ENCODE measurements at places on chromosomes 6 and 20. TPM values are rescaled to one million over a fixed set of nuclear protein-coding genes. Genes with fewer than 3 reads are reported as not detected.

GRCh38 chr6:47141171-47141570 lies 99.0 kb upstream of the ADGRF1 start:
- no peaks in the 10 kb centered on the region for H3K27me3 ChIP-seq
- no peak overlapping the region for H3K27ac ChIP-seq
- no peaks in the 10 kb centered on the region for H3K36me3 ChIP-seq
- DNase-seq: no peak
- no peaks in the 10 kb centered on the region for H3K4me1 ChIP-seq

DNA sequence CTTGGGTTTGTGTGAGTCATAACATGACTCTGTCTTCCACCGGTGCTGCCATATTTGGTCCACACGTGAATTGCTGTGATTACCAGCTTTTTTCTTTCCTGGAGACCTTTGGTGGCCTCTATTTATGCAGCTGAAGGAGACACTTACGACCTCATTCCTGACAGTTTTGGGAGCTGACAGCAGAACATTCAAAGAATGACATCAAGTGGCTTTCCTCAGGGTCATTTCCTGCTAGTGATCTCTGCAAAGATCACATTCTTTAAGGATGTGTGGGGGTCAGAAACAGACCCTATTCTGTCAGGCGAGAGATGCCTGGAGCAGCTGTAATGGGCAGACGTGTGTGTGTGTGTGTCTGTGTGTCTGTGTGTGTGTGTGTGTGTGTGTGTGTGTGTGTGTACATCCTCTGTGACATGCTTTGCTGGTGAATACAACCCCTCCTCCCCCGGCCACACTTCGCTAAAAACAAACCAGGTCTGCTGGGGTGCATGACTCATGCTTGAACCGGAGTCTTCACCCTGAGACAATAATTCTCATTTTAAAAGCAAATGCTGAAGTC lies 115.6 kb downstream of the TMEM170B start:
- DNase-seq: no peak
- H3K27ac ChIP-seq: no peak overlapping the region
- H3K27me3 ChIP-seq: no peaks in the 10 kb centered on the region
- peaks cover 43% of the 10 kb centered on the region for H3K4me1 ChIP-seq
- no peaks in the 10 kb centered on the region for H3K36me3 ChIP-seq

- no peaks in the 10 kb centered on the region for H3K27me3 ChIP-seq
- no peaks in the 10 kb centered on the region for H3K36me3 ChIP-seq
- H3K4me1 ChIP-seq: peaks cover 36% of the 10 kb centered on the region
- H3K27ac ChIP-seq: no peak overlapping the region
- no peak overlapping the region for H3K4me3 ChIP-seq
These were observed 92.7 kb downstream of the SASH1 start for GRCh38 chr6:148435386-148435785.

DNA sequence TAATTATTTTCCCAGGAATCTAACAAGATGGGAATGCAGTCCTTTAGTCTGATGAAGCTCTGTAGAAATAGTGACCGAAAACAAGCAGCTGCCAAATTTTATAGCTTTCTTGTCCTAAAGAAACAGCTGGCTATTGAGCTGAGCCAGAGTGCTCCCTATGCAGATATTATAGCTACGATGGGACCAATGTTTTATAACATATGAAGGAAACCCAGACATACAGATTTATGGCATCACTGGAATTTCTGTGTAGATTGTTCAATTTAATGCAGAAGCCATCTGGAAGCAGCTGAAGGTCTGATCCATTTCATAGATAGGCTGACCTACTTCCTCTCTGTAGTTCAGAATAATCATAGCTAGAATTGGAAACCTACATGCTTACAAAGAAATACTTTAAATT lies 11.8 kb upstream of the SNPH start:
- no peak overlapping the region for H3K27ac ChIP-seq
- peaks cover 5% of the 10 kb centered on the region for H3K27me3 ChIP-seq
- no peaks in the 10 kb centered on the region for H3K36me3 ChIP-seq
- H3K4me1 ChIP-seq: no peaks in the 10 kb centered on the region

- no peak overlapping the region for H3K4me3 ChIP-seq
- H3K4me1 ChIP-seq: no peaks in the 10 kb centered on the region
- no peak overlapping the region for H3K27ac ChIP-seq
- no peak for DNase-seq
- H3K36me3 ChIP-seq: no peaks in the 10 kb centered on the region
These were observed 109.0 kb downstream of the HMGCLL1 start for GRCh38 chr6:55469951-55470366.

GRCh38 chr6:108113557-108114519 lies 39.3 kb upstream of the OSTM1 start:
- H3K27me3 ChIP-seq: peaks cover 82% of the 10 kb centered on the region
- DNase-seq: peak; percentile 46
- peaks cover 43% of the 10 kb centered on the region for H3K4me1 ChIP-seq
- peak overlapping the region; percentile 54 for H3K4me3 ChIP-seq

- peaks cover 4% of the 10 kb centered on the region for H3K36me3 ChIP-seq
- H3K4me3 ChIP-seq: no peak overlapping the region
- H3K27ac ChIP-seq: peak overlapping the region; percentile 18
- H3K4me1 ChIP-seq: peaks cover 64% of the 10 kb centered on the region
- DNase-seq: no peak
These were observed 12.8 kb downstream of the TRAF3IP2 start for GRCh38 chr6:111592726-111593511.

- no peak overlapping the region for H3K4me3 ChIP-seq
- H3K27me3 ChIP-seq: peaks cover 51% of the 10 kb centered on the region
- no peak overlapping the region for H3K27ac ChIP-seq
- no peak for DNase-seq
- H3K36me3 ChIP-seq: no peaks in the 10 kb centered on the region
- H3K4me1 ChIP-seq: no peaks in the 10 kb centered on the region
These were observed 313.3 kb downstream of the BMP7 start for GRCh38 chr20:56953048-56953586.

DNA sequence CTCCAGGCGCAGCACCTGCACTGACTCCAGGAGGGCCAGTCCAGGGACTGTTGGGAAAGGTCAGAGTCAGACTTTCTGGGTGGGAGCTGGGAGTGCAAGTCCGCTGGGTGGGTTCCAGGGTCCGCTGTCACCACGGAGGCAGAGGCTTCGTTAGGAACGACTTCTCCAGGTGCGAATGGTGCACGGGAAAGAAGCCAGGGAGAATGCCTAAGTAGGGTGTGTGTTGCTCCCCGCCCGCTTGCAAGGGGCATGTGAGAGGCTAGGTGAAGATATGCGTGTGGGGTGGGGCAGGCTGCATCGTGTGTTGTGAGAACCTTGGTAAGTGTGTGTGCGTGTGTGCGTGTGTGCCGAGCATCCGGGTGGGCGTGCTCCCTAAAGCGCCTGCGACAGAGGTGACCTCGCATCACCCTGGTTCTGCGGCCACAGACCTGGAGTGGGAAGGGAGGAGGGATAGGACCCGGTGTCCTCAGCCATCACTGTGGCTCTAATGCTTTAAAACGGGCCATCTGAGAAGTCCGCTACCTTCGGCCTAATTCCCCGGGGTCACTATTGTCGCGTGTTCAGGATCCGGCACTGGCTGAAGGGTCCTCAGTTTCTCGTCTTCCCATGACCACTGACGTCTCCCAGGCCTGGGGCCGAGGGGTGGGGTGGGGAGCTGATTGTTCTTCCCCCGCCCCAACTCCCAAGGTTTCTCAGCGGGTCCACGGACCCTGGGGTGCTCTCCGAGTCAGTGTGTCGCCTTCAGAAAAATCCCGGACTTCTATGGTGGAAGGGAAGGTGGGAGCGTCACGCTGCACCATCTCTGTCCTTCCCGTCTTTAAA lies 6.1 kb downstream of the SLC32A1 start:
- no peaks in the 10 kb centered on the region for H3K36me3 ChIP-seq
- H3K4me1 ChIP-seq: peaks cover 17% of the 10 kb centered on the region

- no peak overlapping the region for H3K27ac ChIP-seq
- no peak overlapping the region for H3K4me3 ChIP-seq
- no peaks in the 10 kb centered on the region for H3K4me1 ChIP-seq
- DNase-seq: no peak
These were observed 54.2 kb downstream of the TSBP1 start for GRCh38 chr6:32317541-32317940.

GRCh38 chr6:160226118-160226591 lies 32.5 kb downstream of the SLC22A2 start:
- H3K27me3 ChIP-seq: no peaks in the 10 kb centered on the region
- H3K36me3 ChIP-seq: no peaks in the 10 kb centered on the region
- no peak for DNase-seq
- no peak overlapping the region for H3K4me3 ChIP-seq

DNA sequence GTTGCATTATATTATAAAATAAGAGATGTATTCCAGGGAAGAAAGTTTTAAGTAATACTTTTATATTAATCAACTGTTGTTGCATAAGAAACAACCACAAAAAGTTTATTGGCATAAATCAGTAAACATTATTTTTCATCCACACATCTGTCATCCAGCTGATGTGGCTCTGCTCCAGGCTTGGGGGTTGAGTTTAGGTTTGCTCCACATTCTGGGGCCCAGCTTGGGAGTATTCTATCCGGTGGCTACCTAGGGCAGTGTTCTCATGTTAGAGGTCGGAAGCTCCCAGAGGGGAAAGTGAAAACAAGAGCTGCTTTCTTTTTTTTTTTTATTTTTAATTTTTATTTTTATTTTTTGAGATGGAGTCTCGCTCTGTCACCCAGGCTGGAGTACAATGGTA lies 728.4 kb upstream of the FLRT3 start:
- H3K4me3 ChIP-seq: no peak overlapping the region
- H3K36me3 ChIP-seq: no peaks in the 10 kb centered on the region
- H3K27ac ChIP-seq: no peak overlapping the region
- no peaks in the 10 kb centered on the region for H3K4me1 ChIP-seq
- DNase-seq: no peak
- no peaks in the 10 kb centered on the region for H3K27me3 ChIP-seq

DNA sequence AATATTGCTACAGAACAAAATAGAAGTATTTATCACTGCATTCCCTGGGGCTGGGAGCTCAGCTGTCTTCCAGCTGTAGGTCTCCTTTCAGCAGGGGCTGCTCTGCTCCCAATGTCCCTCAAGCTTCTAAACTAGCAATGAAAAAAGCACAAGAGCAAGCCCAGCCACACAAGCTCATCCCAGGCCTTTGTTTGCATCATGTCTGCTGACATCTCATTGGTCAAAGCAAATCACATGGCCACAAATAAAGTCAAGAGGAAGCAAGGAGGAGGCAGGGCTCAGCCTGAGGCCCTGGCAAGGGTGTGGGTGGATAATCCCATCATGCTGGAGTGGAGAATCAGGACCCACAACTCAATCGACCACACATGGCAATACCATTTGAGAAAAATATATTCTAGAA lies 2.2 kb upstream of the BFSP1 start:
- H3K36me3 ChIP-seq: no peaks in the 10 kb centered on the region
- H3K4me1 ChIP-seq: peaks cover 10% of the 10 kb centered on the region
- no peak for DNase-seq
- no peak overlapping the region for H3K4me3 ChIP-seq
- no peak overlapping the region for H3K27ac ChIP-seq

DNA sequence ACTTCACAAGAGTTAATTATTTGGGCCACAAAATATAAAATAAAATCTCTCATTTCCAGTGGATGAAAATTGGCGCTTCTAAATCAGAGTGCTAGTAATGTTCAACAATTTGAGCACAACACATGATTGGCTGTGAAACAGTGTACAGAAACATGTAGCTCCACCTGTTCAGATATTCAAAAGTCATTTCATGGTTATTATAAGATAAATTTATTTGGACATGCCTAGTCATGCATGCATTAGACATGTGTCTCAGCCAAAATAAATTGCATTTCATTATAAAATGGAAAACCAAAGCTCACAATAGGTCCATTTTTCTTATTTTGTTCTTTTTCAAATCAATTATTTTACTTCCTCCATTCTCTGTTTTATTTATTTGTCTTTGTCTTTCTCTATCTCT lies 374.8 kb downstream of the LMBRD1 start:
- no peaks in the 10 kb centered on the region for H3K4me1 ChIP-seq
- no peak overlapping the region for H3K27ac ChIP-seq
- no peak overlapping the region for H3K4me3 ChIP-seq
- no peaks in the 10 kb centered on the region for H3K36me3 ChIP-seq

DNA sequence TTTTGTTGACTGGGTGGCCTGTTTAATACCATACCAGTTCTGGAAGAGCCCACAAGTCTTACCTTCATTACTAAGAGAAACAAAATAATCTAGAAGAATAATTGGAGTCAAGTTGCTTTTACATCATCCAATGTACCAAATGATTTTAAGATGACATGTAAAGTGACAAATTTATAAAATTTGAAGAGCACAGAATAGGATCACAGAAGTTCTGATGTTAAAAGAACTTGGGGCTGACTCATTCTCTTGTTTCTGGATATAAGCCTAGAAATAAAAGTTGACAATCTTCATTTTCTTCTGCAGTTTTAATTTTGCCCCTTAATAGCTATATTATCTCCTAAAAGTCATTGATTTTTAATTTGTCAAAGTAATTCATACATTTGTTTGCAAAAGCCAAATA lies 317.5 kb upstream of the MARCKS start:
- H3K27me3 ChIP-seq: no peaks in the 10 kb centered on the region
- H3K4me1 ChIP-seq: no peaks in the 10 kb centered on the region
- H3K4me3 ChIP-seq: no peak overlapping the region
- H3K36me3 ChIP-seq: no peaks in the 10 kb centered on the region
- no peak overlapping the region for H3K27ac ChIP-seq

DNA sequence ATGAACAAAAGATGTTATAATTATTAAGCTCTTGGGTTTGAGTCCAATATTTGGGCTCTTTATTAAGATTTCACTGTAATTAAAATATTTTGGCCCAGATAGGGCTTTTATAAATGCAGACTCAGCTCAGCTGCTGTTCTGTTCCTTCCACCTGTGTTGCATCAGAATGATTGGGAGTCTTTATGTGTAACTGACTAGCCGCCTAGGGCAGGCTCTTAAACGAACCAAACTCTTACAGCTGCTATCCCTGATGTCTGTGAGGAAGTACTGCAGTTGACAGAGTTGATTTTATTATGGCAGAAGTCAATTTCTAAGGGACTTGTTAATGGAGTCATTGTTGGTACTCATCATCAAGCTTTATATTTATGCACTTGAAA lies 144.7 kb downstream of the MYO6 start:
- no peak overlapping the region for H3K4me3 ChIP-seq
- H3K36me3 ChIP-seq: peaks cover 21% of the 10 kb centered on the region
- DNase-seq: no peak
- H3K27ac ChIP-seq: no peak overlapping the region
- H3K27me3 ChIP-seq: no peaks in the 10 kb centered on the region

DNA sequence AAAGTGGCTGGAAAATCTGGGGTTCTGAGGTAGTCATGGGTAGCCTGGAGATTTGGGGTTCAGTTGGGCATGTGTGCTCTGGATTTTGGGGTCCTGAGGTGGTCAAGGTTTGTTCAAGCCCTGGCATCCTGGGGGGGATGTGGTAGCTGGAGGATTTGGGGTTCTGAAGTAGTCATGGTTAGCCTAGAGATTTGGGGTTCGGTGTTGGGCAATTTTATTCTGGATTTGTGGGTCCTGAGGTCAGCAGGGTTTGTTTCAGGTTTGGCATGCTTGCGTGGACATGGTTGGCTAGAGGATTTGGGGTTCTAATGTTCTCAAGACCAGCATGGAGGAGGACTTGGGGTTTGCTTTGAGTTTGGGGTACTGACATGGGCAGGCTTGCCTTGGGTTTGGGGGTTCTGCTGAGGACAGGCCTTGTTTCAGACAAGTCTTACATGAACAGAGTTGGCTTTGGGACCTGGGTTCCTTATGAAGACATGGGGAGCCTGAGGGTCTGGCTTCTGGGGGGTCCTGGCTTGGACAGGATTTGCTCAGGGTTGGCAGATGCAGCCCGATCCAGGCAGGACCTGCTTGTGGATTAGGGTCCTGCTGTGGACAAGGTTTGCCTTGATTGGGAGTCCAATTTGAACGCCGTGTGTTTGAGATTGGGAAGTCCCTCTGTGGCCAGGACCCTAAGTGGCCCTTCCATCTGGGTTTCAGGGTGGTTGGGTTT lies 906 bp downstream of the ANKRD60 start:
- H3K27me3 ChIP-seq: peaks cover 42% of the 10 kb centered on the region
- no peak overlapping the region for H3K4me3 ChIP-seq
- no peak overlapping the region for H3K27ac ChIP-seq

Gene CLPSL1
- not detected for total RNA-seq

Gene CDH4
- 0.06 TPM for total RNA-seq

Gene GSTA2
- 4.8 TPM for total RNA-seq

Gene SULF2
- total RNA-seq: 34.6 TPM

Gene KIF25
- total RNA-seq: 0.56 TPM

Gene CBLN4
- total RNA-seq: 1.2 TPM

Gene OPN5
- total RNA-seq: not detected
